GM12864 (cell line): ENCODE measurements at places on chromosomes 1 and 21.

DNA sequence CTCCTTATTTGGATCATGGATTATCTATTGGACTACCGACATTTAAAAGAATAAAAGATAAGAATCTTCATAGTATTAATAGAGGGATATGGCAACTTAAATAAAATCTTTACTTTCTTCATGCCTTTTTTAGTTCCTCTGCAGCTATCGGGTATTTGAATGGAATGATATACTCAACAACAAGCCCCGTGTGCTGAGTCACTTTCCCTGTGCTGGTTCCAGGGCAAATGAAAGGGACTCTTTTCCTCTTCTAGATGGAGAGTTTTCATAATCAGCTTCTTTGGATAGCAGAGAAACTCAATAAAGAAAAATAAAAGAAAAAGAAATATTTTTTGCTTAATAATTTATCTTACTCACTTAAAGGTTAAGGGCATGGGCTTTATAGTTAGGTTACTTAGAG, 213.7 kb downstream of the LRRC40 start:
- no peak for DNase-seq

GRCh38 chr1:23980728-23981070, 572 bp upstream of the SRSF10 start:
- peak; percentile 67 for DNase-seq

DNA sequence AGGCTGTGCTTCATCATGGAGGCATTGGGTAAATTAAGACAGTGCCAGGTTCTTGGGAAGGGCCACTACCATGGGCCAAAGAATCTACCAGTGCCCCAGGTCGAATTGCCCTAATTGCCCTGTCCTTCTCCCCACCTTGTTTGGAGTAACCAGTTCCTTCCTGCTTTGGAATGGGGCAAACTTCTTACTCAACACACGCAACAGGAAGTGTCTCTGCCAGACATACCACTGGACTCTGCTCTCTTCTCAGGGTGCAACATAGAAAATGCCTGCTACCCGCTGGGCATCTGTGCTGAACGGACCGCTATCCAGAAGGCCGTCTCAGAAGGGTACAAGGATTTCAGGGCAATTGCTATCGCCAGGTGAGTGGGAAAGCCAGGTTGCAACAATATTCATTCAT, 15.8 kb downstream of the CDA start:
- no peak for DNase-seq

- DNase-seq: no peak
These were observed 4.4 kb upstream of the RUNX1 start for GRCh38 chr21:35053356-35054096.

DNA sequence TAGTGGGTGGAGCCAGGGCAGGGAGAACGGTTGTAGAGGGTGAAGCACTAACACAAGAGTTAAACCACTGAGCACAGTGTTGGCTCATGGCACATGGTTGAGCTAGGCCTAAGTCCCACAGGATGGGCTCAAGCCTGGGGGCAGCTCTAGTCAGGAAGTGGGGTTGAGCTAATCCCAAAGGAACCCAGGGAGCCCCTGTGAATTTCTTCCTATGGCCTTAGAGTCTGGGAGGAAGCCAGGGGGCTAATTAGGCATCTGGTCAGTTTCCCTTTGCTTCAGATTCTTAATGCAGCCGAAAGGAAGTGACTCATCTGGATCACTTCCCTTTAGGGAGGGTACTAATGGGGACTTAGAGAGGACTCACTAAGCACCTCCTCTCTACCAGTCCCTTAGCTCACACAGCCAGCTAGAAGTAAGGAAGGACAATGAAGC, 10.1 kb downstream of the CFAP45 start:
- DNase-seq: peak; percentile 66

GRCh38 chr1:96865731-96866685, 144.4 kb downstream of the PTBP2 start:
- DNase-seq: no peak

- DNase-seq: no peak
These were observed 64.0 kb downstream of the CD46 start for GRCh38 chr1:207815913-207816291.
